Endothelial cell (in vitro differentiated cells): ENCODE measurements at places on chromosomes 4 and X.

DNA sequence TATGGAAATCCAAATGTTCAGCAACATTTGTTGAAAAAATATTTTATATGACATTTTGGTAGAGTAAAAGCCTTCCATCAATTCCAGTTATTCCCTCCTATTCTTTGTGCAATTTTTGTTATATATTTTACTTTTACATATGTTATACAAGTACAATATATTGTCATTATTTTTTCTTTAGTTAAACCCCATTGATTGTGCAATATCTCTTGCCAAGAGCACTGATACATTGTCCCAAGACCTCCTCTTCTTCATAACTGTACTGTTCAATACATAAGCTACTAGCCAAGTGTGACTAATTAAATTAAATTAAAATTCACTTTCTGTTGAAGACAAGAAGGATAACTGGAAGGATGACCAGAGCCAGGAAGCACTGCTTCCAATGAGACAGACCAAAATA lies 527.5 kb downstream of the TMA16 start:
- no peak for DNase-seq

- no peak for DNase-seq
Measured at GRCh38 chr4:23091711-23092110, 399.0 kb downstream of the GBA3 start.

DNA sequence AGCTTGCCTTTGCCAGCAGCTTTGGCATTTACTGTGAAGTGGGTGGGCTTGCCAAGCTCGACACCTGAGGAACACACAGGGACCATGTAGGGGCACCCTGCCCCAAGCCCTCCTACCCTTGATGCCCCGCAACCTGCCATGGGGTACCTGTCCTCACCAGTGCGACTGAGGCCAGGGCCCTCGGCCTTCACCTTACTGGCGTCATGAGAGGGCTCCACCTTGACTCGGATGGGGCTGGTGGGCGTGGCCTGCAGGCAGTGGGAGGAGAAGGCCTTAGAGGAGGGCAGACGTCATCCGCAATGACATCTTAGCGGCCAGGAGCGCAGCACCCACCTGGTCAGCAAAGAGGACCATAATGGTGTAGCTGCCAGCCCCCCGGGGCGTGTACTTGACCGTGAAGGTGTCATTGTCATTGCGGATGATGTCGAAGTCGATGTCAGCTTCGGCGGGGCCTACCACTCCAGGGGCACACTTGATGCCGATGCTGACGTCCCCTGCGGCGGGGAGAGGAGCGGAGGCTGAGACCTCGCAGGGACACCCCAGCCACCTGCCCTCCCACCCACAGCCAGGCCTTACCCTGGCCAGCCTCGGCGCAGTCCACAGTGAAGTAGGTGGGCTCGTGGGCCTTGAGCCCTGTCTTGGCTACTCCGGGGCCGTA lies 12.2 kb downstream of the FLNA start:
- no peak for DNase-seq

DNA sequence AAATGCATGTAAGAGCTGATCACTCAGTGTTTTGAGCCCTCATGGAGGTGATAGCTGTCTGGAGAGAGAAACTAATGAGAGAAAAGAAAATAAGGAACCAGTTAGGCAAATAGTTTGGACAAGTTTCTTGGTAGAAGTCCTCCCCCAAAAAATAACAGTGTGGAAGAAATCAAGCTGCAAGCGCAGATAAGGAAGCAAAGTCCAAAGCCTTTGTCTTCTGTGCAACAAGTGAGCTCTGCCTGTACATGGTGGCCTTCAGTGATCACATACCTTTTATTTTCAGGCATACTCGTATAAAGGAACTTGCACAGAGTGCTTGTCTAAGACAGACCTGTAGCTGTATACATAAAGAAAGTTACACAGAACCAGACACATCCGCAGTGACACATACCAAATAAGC lies 2.5 kb upstream of the UGT2A3 start:
- no peak for DNase-seq

DNA sequence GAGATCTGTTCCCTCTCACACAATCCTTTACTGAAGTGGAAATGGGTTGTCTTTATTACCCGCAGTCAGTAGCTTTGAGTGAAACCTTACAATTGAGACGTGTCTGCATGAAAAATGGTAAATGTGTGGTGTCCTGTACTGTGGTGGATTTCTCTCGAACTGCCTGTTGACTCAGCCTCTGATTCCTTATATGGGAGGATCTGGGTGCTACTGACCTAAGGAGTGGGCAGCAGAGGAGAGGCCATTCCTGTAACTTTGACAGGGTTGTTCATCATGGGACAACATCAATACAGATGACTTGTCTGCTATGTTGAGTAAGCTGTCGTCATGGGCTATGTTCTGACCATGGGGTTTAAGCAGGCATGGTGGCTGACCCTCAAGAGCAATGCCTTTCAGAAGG lies 159.6 kb upstream of the WDR1 start:
- DNase-seq, result no peak

DNA sequence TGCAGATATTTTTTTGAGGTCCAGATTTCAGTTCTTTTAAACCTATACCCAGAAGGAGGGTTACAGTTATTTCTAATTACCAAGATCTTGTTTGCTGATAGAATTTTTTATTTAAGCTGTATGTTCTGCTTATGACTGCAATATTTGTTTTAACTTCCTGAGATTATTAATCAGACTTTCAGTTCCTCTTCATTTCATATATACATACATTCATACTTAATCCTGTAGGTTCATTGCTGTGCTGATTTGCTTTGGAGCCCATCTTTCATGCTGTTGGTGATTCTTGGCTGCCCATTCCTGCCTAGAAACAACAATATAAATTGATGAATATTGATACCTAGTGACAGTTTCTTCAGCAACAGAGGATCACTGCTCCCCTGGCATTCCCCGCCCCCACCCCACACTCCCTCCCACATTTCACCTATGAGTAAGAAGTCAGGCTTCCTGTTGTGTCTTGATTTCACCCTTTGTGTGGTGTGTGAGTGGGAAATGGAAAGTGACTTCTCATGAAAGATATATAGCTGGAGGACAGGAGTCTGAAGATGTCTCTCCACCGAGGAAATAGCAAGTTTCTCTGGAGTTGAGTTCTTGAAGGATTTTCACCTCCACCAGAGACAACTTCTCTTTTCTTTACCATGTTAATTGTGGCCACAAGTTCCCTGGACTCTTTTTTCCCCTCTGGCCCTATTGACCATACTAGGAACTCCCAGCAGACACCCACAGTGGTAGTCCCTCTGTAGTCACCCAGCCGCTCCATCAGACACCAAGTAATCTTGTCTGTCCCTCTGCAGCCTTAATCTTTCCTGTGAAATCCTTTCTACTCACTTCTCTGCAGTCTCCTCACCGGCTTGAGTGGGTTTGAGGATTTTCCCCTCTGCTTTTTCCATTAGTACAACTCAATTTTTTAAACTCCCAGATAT lies 118.4 kb downstream of the ASB9 start:
- no peak for DNase-seq

GRCh38 chr4:77367638-77368037 lies 210.6 kb downstream of the CCNG2 start:
- DNase-seq, result no peak

DNA sequence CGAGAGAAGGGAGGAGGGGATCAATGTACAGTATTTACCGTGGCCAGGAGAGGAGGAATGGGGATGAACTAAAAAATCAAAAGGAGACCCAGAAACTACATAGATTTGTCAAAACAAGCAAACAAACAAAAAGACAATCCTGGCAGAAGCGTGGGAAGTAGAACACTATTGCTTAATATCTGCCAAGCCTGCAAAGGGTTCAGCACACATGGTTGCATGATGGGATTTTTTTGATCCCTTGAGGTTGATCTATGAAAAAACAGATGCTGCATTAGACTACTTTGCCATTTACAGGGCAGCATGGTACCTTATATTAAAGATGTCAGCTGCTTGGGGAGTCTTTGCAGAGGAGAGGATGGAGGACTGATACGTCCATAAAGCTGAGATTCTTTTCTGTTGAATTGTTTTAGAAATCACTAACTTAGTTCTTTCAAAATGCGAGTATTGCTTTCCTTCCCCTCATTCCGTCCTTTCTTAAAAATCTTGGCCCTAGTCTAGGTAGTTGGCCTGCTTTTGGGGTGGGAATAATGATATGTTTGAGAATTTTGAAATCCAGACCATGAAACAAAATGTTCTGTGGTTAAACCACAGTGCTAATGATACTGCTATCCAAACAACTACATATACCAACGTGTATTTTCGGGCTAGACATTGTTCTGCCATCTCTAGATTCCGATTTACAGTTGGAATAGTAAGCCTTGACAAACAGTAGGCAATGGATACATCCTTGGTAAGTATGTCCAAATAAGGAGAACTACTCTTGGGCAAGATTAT lies 39.6 kb upstream of the TMEM150C start:
- no peak for DNase-seq

DNA sequence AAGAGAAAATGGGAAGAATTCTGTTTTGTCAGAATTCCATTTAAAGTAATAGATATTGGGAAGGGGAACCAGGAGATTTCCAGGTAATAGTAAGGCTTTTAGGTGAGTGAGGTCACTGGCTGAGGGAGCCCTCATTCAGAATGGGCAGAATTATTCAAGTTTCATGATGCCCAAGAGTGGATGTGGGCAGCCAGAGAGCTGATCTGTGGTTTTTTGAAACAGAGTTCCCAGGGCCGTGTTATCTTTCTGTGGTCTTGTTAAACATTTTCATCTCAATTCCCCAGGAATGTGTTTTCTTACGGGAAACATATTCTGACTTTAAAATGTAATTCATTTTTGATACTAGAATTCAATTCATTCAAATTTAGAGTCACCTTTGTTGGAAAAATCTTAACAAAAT lies 182.0 kb upstream of the AADAT start:
- DNase-seq, result no peak

- DNase-seq, result no peak
Measured at GRCh38 chr4:151035328-151035727, 20.2 kb upstream of the LRBA start.

GRCh38 chrX:38987198-38987651 lies 186.0 kb downstream of the MID1IP1 start:
- DNase-seq, result no peak

DNA sequence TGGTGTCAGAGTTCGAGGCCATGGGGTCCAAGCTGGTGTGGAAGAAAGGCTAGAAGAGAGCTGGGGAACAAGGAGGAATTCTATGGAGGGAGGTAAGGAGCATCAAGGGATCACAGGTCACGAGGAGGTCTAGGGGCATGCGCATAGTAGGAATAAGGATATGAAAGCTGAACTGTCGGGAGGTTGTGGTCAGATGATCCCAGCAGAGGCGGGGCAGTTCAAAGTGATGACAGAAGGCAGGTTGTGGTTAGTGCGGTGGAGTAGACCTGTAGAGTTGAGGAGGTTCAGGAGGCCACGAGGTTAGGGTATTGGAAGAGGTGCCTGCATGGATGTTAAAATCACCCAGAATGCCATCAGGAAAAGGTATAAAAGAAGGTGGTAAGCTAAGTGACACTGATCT lies 156.3 kb downstream of the TMEM164 start:
- no peak for DNase-seq

GRCh38 chr4:172666711-172667368 lies 501.8 kb upstream of the GALNT7 start:
- no peak for DNase-seq

GRCh38 chrX:53156207-53156596 lies 62.3 kb downstream of the KANTR start:
- no peak for DNase-seq

DNA sequence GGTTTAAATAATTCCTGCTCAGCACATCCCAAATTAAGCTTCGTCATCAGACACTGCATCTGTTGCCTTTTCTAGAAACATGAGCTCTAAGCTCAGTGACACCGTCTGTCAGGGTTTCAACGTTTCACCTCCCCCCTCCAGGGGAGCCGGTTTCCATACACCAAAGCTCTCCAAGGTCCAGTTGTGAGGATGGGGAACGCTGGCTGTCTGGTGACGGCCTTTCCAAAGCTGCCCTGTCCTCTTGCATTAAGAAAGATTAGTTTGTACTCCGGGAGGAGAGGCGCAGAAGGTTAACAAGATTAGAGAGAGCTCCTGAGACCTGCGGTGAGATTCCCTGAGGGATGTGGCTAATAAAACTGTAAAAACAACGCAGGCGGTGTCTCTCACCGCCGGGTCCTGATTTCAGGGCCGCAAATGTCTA lies 43.2 kb downstream of the ASMT start:
- DNase-seq, result no peak

DNA sequence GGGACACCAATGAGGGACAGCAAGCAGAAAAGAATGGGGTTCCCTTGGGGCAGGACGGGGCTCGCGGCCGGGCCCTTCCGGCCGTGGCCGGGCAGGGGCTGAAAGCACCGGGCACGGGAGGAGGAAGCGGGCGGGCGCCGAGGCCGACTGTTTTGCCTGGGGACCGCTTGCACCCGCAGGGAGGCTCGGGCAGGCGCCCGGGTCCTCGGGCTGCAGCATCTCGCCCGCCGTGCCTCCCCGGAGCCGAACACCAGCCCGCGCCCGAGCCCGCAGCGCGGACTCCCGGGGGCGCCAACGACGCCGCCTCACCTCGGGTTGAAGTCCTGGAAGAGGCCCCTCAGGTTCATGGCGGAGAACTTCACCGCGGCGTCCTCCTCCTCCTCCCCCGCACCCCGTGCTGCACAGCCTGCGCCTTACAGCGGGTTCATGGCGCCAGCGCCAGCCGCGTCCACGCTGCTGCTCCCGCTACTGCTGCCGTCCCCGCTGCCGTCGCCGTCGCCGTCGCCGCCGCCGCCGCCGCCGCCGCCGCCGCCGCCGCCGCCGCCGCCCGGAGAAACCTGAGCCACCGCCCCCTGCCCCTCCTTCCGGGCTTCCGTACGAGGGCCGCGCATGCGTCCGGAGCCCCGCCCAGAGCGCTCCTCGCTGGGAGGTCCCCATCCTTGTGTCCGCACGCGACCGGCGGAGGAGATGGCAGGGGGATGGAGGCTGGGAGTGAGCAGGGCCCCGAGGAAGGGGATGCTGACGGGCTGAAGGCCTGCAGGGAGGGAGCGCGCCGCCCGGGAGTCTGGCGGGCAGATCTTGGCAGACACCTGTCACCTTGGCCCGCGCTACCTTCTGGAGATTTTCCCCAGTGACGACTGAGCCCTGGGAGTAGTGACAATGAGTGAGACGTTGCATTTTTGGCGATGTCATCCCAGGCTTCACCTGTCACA lies at the start of gene TMEM185A:
TSS of gene TMEM185A (minus strand) at position 559 of the 932 bp plus-strand sequence. CDS start at position 347, 212 bp downstream.
- DNase-seq, result peak; percentile 59

DNA sequence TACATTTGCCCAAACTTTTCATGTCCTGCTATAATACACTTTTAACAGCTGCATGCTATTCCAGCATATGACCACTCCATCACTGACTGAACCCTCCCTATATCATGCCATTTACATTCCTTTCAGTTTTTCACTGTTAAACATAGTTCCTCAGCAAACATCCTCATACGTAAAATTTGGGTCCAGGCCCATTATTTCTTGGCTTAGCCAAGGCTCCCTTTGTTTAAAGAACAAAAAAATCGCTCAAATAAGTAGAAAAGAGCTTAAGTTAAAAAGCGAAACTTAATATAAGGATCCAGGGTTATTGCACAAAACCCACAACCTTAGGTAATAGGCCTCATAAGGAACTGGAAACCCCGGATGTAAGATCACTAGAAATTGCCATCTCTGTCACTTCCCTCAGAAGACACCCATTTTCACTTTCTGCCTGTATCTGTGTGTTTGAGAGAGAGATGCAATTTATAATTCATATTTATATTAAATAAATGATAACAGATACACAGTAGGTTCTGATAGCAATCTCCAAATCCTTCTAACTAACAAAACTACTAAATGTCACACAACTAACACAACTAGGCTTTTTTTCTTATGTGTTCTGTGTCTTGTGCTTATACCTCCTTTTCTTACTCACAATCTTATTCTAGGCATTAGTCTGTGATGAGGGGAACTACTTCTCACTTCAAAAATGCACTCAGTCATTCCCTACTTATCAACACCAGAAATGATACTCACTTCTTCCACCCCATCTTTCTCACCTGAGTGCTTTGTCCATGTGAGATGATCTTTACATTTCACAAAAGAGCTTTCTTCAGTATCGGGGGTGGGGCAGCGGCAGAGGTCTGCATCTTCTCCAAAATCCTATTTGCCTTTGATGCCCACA lies 59.9 kb upstream of the FAM241A start:
- DNase-seq, result no peak
